ENCODE measurements at places on chromosomes 1 and 21. TPM values are rescaled to one million over a fixed set of nuclear protein-coding genes. Genes with fewer than 3 reads are reported as not detected.

DNA sequence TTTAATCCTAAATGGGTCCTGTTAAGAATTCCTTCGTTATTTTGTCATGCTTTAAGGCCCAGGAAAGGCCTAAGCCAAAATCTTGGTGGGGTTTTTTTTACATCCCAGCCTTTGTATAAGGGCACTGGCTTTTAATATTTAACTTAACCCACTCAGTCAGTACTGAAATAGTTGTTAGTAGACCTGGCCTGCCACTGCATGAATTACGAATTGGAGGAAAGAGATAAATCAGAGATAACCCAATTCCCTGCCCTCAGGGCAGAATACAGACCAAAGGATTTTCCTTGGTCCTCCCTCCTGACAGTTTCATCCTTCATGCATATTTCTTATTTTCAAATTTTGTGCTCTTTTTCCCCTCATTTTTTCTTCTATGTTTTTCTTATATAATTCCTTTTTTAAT is 193.0 kb downstream of the FASLG start:
- DNase-seq = no peak

RNU1-4 gene
- total RNA-seq = 13,769 TPM

GRCh38 chr1:240772131-240772530 is 160.2 kb upstream of the GREM2 start:
- DNase-seq = no peak

UBE2G2 gene
- 78.0 TPM for total RNA-seq

DNA sequence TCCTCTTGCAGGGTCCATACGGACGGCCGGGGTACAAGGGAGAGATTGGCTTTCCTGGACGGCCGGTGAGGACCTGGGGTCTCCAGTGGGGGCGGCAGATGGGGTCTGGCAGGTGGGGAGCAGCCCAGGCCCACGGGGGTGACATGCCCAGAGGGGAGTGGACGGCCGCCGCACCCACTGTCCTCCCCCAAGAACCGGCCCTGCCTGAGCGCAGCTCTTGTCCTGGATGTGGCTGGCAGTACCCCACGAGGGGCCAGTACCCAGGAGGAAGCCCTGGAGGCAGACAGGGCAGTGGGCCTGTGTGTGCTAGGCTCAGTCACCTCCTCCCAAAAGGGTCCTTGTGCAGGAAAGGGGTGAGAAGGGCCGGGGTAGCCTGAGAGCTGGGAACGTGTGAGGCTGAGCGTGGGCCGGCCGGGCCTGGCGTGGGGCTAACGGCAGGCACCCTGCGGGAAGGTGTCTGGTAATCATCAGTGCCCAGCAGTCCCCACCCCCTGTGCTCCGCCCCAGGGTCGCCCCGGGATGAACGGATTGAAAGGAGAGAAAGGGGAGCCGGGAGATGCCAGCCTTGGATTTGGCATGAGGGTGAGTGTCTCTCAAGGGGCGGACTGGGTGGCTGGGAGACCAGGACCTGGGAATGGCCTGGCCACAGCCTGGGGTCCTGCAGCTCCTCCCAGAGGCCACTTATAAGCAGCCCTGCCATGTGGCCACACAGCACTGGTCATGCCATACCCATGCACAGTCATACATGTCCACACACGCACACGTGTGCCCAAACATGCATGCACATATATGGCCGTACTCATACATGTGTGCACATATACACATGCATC is 47.2 kb downstream of the SLC19A1 start:
- DNase-seq = peak; percentile 47
